ENCODE measurements at places on chromosomes 3 and 15.

DNA sequence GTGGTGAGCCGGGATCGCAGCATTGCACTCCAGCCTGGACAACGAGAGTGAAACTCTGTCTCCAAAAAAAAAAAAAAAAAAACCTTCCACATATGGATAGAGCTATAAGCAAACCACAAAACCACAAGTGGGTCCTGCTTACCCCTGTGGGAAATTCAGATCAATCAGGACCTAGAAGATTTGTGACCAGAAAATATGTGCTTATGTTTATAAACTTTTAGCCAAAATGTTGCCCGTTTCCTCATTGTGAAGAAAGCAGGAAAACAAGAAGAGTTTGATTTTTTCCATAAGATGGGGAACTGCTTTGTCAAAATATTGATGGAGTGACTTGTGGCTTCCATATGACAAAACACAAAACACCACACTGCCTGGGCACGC is 3.4 kb upstream of the SLC25A38 start:
- DNase-seq = no peak

DNA sequence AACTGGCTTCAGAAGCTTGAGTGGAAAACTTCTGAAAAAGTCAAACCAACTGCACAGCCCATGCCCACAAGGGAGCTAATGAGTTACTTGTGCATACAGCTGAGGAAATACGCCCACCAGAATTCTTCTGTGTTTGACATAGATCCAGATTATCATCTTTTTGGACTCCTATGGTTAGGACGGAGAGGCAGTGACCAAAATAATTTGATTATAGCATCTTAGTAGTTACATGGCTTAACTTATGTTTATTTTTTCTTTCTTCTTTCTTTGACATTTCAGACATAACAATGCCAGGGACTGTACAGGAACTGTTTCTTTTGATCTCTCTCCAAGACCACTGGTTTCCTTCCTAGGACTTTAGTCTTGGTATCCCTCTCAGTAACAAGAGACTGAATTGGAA is 246.1 kb upstream of the RASGRP1 start:
- DNase-seq = no peak

DNA sequence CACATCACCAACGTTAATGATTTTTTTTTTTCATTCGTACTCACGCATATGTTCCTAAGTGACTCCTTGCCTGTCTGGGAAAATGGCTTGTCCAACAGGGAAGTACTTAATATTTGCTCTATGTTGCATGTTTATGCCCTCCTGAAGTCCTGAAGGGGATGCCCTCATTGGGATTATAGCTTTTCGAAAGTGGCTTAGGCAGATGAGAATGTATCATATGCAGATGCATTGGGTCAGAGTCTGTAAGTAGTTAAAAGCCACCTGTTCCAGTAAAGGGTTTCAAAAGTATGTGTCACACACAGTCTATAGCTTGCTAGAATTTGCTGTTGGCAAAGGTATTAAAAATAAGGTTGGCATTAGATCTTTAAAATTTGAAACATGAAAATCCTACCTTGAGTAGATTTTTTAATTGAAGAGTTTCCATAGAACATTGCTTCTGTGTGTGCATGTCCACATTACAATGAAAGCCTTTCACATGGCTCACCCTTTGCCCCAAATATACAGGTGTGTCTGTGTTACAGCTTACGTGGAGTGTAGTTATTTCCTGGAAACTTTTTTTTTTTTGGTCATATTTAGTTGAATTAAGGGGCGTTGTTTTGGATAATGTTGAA is 2.1 kb downstream of the ABHD17C start:
- DNase-seq = no peak

- no peak for DNase-seq
These were observed 102.7 kb downstream of the OSBPL10 start for GRCh38 chr3:31878231-31878838.

- DNase-seq = no peak
These were observed 104.4 kb downstream of the RPL22L1 start for GRCh38 chr3:170765419-170766078.

GRCh38 chr3:154842536-154842935 is 237.6 kb upstream of the MME start:
- DNase-seq = no peak

- DNase-seq = no peak
These were observed 194.3 kb downstream of the CBLB start for GRCh38 chr3:105674437-105675065.

GRCh38 chr15:40243126-40243810 is 4.4 kb downstream of the PAK6 start:
- no peak for DNase-seq

DNA sequence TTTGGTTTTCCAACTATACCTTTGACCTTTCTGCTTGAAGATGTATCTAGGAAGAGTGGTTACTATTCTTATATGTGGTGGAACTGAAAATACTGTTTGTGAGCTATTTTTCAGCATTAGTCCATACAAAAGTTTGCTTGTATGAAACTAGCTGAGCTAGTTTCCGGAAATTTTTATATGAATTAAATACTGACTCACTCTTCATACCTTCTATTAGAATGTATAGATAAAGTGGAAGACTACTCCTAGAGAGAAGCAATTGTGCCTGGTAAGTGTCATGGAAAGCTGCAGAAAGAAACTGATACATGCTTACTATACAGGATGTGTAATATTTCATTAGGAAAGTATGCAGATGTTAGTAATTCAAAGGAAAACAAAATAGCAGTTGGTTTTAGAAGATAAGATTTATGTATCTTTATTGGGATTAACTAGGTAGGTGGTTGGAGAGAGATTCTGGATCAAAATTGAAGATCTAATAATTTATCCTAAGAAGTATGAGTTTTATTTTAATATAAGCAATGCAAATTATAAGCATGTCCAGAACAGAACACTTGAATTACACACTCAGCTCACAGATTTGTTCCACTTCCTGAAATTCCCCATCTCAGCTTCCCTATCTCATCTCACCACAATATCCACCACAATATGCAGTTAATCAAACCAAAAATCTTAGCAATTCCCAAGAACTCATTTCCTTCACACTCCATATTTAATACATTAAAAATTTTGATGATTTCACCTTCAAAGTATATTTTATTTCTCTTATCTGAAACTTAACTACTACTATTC is 82.8 kb downstream of the BCHE start:
- DNase-seq = no peak

GRCh38 chr3:64454768-64455167 is 229.5 kb upstream of the PRICKLE2 start:
- DNase-seq = no peak

DNA sequence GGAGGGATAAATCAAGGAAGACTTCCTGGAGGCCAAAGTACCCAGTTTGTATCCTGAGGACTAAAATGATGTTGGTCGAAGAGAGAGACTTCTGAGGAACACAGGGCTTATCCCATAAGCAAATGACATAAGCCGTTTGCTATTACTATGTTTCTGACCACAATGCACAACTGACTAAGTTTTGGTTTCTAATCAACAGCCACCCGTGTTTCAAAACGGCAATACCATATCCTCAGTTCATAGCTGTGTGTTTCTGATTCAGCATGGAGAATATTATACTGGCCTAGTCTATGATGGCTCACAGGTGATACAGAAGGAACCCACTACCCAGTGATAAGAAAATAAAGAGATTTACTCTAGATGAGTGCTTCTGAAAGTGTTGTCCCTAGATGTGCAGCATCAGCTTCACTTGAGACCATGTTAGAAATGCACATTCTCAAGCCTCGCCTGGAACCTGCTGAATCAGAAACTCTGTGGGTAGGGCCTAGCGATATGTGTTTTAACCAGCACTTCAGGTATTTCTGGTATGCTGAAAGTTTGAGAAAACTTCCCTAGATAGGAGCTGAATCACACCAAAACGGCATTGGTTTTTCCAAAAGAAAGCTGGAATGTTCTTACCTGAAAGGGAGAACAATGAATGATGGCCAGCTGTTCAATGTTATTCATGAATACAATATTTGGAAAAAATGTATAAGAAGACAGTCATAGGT is 639.7 kb upstream of the NR2F2 start:
- DNase-seq = no peak

GRCh38 chr3:102332205-102332604 is 102.6 kb upstream of the ZPLD1 start:
- DNase-seq = no peak
